ENCODE measurements at places on chromosomes 4 and X. TPM values are rescaled to one million over a fixed set of nuclear protein-coding genes. Genes with fewer than 3 reads are reported as not detected.

DNA sequence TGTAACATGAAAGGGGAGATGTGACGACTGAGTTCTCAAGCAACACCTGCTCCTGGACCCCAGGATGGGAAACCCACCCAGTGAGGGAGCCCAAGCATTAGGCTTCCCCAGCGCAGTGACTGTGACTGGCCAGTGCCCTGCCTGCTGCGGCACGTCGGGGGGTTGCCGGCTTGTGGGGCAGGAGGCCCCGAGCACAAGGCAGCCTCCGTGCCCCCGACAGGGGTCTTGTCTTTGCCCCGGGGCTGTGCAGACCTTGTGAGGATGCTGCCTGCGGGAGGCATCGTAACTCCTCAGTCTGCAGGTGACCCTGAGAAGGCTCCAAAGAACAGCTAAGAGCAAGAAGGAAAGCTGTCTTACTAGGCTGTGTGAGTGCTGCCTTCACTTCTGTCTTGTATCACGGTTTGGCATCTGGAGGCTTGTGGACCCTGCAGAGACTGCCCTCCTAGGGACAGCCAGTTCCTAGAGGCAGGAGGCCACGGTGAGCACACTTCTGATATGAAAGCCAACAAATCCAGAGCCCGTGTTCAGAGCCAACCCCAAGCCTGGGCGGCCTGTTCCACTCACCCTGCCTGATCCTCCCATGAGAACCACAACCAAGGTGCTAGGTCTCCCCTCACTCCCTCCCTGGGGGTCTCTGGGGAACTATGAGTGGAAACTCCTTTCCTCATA lies 47.7 kb downstream of the FGFRL1 start:
- no peak for DNase-seq
- H3K27ac ChIP-seq = no peak overlapping the region
- peaks cover 19% of the 10 kb centered on the region for H3K4me1 ChIP-seq
- H3K4me3 ChIP-seq = no peak overlapping the region

- no peak for DNase-seq
- peaks cover 91% of the 10 kb centered on the region for H3K27me3 ChIP-seq
- H3K4me3 ChIP-seq = no peak overlapping the region
- H3K4me1 ChIP-seq = peaks cover 3% of the 10 kb centered on the region
Measured at GRCh38 chr4:110637408-110638088, 14.7 kb upstream of the PITX2 start.

DNA sequence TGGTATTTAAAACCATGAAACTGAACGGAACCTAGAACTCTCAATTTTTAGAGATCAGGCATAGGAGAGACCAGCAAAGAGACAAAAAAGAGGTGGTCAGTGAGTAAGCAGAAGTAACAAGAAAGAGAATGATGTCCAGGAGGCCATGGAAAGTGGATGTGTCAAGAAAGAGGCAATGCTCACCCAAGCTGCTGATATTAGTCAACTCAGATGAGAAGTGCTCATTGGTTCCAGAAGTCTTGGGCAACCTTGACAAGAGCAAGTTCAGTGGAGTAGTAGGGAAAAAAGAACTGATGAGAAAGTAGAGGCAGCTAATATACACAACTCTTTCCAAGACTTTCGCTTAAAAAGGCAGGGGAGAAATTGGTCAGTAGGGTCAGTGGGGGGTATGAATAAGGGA lies 23.0 kb upstream of the CCDC149 start:
- DNase-seq = no peak
- H3K36me3 ChIP-seq = no peaks in the 10 kb centered on the region
- no peaks in the 10 kb centered on the region for H3K27me3 ChIP-seq
- H3K27ac ChIP-seq = no peak overlapping the region

DNA sequence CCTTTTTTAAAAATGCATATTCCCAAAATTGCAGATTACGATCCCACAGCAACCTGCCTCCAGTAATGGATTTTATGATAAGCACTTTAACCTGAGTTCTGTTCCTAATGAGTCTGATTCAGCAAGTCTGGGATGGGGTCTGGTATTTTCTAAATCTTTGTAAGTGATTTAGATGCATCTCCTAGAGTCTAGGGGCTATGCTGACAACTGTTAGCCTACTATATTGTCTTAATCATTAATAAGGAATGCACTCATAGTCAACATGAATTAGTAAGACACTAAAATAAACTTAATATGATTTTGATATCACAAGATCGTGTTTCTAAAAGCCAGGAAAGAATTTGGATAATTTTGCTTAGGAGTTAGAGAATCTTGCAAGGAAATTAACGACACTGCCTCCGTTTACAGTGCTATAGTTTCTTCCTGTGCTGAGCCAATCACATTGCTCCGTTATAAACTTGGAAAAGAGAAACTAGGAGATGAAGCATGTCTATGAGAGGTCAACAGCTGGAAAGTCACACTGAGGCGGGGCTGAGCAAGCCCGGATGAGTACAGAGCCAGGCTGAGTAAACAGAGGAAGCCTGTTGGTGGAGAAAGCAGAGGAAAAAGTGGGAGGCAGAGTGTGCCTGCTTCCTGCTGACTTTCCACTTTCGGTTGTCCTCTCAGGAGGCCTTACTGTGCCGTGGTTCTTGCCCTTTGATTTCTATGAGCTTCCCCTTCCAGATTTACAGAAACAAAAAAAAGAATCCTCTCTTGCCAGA lies 5.4 kb downstream of the SCARB2 start:
- no peaks in the 10 kb centered on the region for H3K36me3 ChIP-seq
- peak; percentile 36 for DNase-seq
- peaks cover 29% of the 10 kb centered on the region for H3K4me1 ChIP-seq
- H3K27ac ChIP-seq = no peak overlapping the region
- no peak overlapping the region for H3K4me3 ChIP-seq

GRCh38 chr4:185734214-185734613 lies 77.8 kb downstream of the SORBS2 start:
- peak; percentile 57 for DNase-seq
- H3K4me3 ChIP-seq = no peak overlapping the region
- H3K4me1 ChIP-seq = no peaks in the 10 kb centered on the region
- H3K27ac ChIP-seq = no peak overlapping the region
- no peaks in the 10 kb centered on the region for H3K27me3 ChIP-seq

DNA sequence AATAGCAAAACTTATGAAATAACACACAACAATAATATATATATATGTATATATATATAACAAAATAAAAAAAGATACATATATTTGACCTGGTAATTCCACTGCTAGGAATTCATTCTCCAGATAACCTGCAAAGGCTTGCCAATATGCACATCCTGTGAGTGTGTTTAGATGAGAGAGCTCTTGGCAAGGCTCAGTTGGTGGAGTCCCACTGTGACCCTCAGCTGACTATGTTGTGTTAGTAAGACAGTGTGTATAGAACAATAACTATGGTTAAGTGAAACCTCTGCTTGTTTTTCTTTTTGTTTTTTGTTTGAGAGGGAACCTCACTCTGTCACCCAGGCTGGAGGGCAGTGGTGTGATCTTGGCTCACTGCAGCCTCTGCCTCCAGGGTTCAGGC lies 39.5 kb upstream of the RBMX start:
- H3K4me1 ChIP-seq = peaks cover 2% of the 10 kb centered on the region
- DNase-seq = no peak
- H3K4me3 ChIP-seq = no peak overlapping the region
- H3K36me3 ChIP-seq = no peaks in the 10 kb centered on the region
- H3K27ac ChIP-seq = no peak overlapping the region

DNA sequence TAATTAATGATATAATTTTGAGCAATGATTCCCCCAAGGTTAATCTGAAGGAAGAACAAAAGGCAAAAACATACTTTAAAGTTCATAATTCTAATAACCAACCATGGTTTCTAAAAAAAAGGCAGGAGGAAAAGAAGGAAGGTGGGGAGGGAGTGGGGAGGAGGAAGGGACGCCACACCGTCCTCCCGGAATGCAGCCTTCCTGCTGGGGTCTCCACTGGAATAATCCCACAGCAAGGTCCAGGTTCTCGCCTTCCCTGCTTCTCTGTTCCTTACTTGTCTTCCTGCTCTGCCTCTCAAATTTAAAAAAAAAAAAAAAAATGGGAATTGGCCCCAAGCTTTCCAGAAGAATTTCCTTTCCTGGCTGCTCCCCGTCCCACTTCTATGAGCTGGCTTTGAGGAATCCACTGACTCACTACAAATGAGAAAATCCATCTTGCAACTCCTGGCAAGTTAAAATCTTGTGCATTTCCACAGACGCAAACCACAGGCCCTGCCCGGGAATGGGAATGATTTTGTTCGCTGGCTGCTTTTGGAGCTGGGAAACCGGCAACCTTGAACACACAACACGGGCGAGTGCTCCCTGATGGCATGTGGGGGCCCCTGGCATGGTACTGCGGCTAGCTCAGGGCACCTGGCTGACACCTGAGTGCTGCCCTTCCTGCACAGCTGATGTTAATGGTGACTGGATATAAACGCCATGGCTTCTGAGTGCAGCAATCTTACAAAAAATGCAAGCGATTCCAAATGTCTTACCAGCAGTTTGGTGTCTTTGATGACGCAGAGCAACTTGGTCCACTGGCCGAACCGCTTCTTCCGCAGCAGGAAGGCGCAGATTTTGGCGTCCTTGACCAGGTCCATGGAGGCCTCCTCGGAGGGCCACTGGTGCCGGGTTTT lies 97.0 kb downstream of the AFAP1 start:
- DNase-seq = no peak
- H3K27me3 ChIP-seq = no peaks in the 10 kb centered on the region
- H3K36me3 ChIP-seq = no peaks in the 10 kb centered on the region
- H3K4me1 ChIP-seq = peaks cover 16% of the 10 kb centered on the region

The ODAPH gene
- total RNA-seq = 0.36 TPM

The LRIT3 gene
- total RNA-seq = not detected
